ENCODE measurements at places on chromosomes 3 and 15.

- no peak for DNase-seq
Measured at GRCh38 chr3:128282380-128283196, 129.3 kb downstream of the EEFSEC start.

DNA sequence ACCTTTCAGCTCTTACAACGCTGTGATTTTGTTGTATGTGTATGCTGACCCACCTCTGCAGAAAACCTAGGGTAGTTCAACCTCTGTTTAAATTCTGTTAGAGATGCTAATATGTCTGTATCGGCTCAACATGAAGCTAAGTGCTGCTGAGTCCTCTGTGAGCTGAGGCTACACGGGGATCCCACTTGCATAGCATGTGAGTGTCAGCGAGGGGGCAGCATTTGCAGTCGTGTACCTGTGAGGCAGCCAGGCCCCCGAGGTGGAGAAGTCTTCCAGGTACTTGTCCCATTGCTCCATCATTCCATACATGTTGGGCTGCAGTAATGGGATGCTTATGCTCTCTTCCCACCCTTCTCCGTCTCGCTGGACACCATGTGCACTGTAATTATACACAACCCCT is 3.7 kb downstream of the MKRN2OS start:
- DNase-seq = no peak

DNA sequence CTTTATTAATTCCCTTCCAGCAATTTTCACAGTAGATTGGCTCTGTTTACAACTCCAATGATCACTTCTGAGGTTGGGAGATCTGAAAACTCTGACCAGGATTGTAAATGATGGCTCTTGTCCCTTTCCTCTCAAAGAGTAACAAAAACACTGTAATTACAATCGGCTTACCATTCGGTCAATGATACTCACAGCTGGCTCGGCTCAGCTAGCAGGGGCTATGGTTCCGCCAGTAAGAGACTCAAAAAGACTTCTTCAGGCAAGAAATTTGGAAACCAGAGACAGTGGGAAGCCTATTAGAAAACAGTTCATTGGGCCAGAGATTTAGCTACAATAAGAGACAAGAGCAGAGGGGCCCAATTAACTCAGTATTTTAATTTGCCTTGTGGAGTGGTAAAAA is 96.6 kb downstream of the LRRC3B start:
- no peak for DNase-seq

DNA sequence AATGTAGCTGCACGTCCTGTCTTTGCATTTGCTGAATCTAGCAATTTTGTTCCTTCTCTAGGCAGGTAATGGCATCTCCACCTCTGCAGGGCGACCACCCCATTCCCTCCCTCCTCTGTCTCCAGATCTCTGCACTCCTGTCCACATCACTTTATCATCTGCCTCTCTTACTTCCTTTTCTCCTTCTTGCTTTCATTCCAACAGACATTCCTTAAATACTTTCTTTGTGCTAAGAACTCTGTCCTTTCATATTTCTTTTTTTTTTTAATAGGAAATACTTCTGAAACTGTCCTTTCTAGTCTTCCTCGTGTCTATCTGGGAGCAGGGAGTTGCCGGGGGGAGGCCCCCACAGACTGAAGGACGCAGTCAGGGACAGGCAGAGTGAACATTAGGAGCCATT is 7.2 kb downstream of the ITIH3 start:
- DNase-seq = no peak

DNA sequence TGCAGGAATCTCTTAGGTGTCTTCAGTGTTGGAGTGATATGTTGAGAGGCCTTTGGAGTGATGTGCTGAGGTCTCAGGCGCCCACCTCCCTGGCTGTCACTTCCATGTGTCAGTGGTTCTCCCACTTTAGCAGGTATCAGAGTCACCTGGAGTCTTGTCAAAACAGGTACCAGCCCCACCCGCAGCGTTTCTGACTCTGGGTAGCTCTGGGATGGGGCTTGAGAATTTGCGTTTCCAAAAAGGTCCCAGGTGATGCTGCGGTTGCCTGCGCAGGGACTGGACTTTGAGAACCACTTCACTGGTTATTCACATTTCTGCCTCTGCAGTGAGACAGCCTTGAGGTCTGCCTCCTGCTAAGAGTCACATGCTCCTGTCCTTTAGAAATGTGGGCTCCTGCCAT is 15.5 kb downstream of the UMPS start:
- DNase-seq = no peak

DNA sequence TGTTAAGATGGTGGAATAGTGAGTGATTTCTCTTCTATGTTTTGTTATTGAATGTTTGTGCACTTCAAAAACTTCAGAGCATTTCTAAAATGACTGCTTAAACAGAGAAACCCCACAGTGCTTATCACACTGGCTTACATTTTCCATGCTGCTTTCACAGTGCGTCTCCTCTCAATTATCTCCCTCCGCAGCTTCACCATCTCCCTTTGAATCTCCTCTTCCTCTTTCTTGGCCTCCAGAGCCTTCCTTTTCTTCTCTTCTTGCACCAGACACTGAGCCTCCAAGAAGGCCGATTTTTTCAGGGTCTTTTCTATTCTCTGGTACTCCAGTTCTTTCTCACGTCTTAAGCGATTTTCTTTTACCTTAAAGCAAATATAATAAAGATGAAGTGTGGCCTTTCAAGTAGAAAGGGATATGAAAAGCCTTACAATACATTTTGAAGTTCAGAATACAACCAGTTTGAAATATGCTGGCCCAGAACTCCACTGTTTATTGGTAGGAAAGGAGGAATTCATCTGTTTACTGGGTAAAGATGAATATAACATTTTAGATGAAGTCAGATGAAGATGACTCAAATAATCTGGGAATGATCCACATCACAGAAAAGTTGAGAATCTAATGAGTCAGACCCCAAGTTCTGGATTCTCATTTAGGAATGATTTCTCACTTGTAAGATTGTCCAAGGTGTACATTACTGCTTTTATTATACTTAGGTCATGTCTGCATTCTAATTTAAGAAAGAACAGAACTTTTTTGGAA is 21.4 kb downstream of the CCDC191 start:
- no peak for DNase-seq

- no peak for DNase-seq
Measured at GRCh38 chr3:141812084-141812483, 48.9 kb downstream of the GRK7 start.

DNA sequence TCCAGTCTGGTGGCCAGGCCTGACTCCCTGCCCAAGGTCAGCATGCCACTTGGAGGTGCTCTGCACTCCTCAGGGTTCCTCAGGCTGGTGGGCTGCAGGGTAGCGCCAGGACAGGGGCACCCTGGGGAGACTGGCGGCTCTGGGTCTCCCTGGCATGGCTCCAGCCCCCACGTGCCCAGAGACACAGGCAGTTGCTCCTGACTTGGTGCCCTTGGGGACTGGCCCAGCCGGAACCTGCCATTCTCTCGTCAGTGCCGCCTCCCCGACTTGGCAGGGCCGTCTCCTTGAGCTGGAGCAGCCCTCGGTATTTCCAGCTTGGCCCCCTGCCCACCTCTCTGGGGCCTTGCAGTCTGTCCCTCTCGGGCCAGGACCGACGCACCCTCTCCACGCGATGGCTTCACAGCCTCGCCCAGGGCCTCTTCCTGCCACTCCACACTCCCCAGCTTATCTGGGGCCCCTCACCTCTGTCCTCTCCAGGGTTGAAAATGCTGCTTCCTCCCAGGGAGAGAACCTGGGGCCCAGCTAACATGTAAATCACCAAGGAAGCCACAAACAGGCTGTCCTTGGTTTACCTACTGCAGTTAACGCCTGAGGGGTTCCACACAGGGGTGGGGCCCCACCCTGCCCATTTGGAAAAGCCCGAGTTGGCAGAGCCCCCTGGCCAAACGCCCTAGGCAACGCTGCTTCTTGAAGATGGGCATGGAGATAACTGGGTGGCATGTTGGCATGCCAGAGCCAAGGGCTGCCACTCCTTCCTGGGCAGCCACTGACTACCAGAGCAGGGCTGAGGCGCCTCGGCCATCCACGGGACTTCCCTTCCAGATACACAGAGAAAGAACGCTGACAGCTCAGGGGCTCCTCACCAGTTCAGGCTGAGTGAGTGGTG is 61.4 kb downstream of the SMAD6 start:
- DNase-seq = no peak

- DNase-seq = no peak
Measured at GRCh38 chr3:193842029-193842798, 249.2 kb downstream of the OPA1 start.

DNA sequence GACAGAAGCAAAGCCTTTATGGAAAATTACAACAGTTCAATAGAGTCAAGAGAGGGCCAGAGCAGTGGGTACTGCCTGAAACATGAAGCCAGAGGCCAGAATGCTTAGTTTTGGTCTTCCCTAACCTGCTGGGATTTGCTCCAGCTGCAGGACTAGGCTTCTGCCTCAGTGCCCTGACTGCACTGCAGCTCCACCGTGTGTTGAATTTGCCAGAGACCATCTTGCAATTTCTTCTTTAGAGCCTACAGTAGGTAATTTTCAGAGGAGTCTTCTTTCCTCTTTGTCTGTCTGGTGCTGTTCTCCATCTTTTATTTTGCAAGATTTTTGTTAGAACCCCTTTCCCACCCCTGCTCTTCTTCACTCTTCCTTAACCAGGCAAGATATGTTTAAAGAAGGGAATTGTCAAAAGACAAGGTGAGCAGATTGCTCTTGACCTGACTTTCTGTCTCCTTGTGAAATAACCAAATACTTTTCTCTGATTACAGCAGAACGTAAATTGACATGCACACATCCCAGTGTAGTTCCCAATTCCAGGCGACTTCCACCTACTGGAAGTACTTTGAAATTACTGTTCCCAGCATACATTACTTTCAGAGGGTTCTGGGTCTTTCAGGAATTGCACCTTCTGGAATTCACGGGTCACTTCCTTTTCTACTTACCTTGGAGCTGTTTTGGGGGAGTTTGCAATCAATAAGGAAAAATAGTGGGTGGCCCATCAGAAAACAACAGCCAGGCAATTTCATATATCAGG is 161.2 kb downstream of the MINAR1 start:
- DNase-seq = peak; percentile 8

DNA sequence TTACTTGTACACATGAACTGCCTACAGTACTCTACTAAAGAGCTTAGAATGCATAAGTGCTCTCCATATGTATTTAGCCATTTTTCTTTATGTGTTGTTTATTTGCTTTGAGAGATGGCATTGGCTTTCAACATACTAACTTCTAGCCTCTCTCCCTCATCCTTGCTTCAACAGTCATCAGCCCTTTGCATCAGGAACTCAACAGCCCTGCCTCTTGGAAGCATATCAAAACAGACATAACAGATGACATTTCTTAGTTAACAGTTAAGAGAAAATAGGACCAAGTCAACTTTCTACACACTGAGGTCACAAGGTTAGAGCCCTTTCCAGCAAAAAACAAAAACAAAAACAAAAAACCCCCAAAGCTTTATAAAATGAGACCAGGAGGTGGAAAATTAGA is 145.6 kb downstream of the TCF12 start:
- DNase-seq = no peak

DNA sequence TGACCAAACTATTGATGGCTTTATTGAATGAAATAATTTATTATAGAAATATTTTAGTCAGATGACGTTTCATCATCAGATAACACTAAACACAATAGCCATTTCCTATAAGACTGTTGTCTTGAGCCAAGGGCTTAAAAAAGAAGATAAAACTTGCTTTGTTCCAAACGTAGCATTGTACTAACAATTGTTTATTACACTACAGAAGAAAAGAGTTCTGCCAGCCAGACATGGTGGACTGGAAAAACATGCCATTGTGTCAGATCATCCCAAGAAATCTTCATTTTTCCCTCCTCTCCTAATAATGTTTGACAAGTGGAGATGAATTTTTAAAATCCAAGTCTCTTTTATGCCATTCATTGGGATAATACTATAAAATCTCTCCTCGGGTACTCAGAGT is 203.3 kb downstream of the CDIN1 start:
- no peak for DNase-seq

Data from DMS53 (cell line).